A375 (cell line): ENCODE measurements at places on chromosomes 5 and 9. TPM values are rescaled to one million over a fixed set of nuclear protein-coding genes. Genes with fewer than 3 reads are reported as not detected.

Gene ADGRV1
- 5.1 and 6.0 TPM in 2 replicates for total RNA-seq

Gene PLEKHG4B
- total RNA-seq, result 0.37 and 0.83 TPM in 2 replicates

Gene PCDHGB3
- total RNA-seq, result 0.83 and 1.5 TPM in 2 replicates

Gene LCN9
- total RNA-seq, result not detected in 2 replicates

Gene BTNL3
- total RNA-seq, result not detected in 2 replicates

Gene PGM5
- total RNA-seq, result 1.5 and 3.2 TPM in 2 replicates

Gene RNF183
- not detected in 2 replicates for total RNA-seq

Gene PRLR
- total RNA-seq, result 0.04 and 0.16 TPM in 2 replicates

Gene HTR1A
- total RNA-seq, result not detected in 2 replicates

Gene PRDM9
- total RNA-seq, result 0.29 and 0.41 TPM in 2 replicates

Gene SPOCK1
- 71.0 and 84.4 TPM in 2 replicates for total RNA-seq

Gene SLC24A2
- 0.83 and 1.1 TPM in 2 replicates for total RNA-seq

Gene ANKDD1B
- 0.11 and 0.64 TPM in 2 replicates for total RNA-seq

Gene ENTPD2
- not detected in 2 replicates for total RNA-seq

Gene ORM1
- not detected in 2 replicates for total RNA-seq
